ENCODE measurements at places on chromosomes 11 and 22.

- no peak for DNase-seq
Measured at GRCh38 chr11:133386262-133386661, 146.0 kb downstream of the OPCML start.

GRCh38 chr11:28342716-28343115, 234.5 kb downstream of the METTL15 start:
- DNase-seq = no peak

GRCh38 chr11:119729581-119729927, 554 bp upstream of the NECTIN1 start:
- DNase-seq = no peak

DNA sequence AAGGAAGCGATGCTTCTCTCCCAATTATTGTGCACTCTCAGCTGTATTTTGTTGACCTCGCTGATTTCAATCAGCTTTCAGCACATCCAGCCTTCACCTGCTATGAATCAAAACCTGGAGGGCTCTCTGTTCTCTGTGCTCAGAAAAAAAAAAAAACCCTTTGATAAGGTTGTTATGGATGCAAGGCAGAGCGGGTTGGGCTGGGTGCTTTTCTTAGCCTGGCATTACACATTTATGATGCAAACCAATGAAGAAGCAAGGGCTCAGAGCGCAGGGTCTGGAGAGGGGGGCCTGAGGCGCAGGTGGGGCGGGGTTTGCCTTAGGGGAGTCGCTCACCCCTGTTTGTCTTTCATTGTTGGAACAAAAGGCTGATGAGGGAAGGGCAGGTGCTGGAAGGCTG, 86.0 kb upstream of the CADM1 start:
- no peak for DNase-seq

GRCh38 chr11:57477507-57478189, 17.3 kb downstream of the RTN4RL2 start:
- no peak for DNase-seq

DNA sequence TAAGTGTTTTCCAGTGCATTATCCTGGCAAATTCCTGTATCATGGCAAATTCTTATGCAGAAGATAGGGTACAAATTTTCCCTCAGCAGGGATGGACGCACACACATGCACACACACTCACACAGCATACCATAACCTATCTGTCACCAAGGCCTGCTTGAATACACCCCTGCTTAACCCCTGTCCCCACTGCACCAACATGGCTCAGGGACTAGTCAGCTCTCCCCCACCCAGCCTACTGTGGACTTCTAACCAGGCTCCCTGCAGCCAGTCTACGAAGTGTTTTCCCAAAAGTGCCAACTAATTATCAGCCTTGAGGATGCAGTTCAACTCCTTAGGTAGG, 63.1 kb downstream of the RAB30 start:
- DNase-seq = no peak

DNA sequence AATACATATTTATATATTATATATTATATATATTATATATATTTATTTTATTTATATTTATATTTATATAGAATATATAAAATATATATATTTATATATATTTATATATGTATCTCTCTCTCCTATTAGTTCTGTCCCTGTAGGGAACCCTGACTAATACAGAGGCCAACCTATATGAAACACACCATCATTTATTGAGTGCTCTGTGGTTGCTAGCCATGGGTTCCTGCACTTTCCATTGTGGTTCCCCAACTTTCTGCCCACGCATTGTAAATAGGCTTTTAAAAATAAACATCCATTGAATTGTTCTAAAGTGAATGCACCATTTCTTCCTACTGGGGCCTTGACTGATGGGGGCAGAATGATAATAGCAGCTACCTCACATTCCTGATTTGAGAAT, 93.8 kb upstream of the SESN3 start:
- DNase-seq = peak; percentile 12

DNA sequence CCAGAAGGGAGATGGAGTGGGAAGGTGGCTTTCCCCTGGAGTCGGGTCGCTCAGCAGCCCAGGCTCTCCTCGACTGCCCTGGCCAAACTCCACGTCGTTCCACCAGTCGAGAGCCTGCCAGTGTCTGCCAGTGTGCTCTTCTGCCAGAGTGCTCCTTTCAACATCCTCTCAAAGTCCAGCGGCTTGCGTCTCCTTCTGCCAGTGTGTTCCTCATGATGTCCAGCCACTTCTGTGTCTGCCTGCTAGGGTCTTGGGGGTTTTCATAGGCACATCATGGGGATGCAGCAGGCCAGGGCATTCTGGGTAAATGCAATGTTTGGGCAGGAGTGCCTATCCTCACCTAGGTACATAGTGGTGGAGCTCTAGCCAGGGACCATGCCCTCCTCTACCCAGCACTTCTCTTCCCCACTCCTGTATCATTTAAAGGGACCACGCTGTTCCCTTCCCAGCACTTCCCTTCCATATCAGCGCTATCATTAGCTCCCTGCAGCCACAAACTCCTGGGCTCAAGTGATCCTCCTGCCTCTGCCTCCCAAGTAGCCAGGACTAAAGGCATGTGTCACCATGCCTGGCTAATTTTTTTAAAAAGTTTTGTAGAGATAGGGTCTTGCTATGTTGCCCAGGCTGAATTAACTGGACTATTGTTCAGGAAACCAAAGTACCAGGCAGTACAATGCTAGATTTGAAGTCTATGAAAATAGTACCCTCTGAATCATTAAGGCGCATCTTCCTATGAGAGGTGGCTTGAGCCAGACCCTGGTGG, 62.9 kb upstream of the CLDN5 start:
- DNase-seq = no peak

GRCh38 chr11:35798423-35798822, 135.8 kb downstream of the TRIM44 start:
- DNase-seq = no peak

DNA sequence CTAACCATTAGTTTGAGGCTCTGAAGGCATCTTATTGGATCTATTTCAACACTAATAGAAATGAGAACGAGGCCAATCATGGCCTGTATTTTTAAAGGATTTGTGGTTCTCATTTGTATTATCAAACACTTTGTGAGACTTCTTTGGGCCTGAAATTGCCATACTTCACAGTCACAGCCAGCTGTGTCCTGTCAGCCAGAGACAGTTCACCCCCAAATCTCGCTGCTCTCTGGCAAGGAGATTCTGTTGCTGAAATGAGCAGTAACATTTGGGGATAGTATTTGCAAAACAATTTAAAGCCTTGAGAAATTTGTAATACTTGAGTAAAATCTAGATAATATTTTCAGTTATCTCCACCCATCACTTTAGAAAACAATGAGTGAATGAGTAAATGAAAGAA, 26.9 kb upstream of the TENM4 start:
- DNase-seq = no peak

DNA sequence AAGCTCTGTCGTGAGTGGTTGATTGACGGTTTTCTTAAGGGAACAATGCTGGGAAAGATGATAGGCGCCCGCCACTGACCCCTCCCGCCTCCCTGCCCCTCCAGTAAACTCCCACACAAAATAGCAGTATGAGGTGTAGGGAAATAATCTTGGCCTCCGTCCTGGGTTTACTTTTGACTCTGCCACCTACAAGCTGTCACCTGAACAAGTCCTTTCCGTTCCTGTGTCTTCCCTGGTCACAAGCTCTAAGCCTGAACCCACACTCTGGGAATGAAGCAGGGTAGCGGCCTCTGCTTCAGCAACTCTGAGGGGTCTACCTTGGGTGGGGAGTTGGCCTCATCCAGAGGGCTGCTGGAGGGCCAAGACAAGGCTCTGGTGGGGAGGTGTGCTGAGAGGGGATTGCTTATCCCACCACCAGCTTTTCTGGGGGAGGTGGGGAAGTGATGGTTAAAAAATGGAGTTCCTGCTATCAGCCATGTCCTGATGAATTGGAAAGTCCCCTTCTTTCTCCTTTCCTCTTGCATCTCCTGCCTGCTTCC, 87.8 kb downstream of the CEP164 start:
- no peak for DNase-seq
